Activated CD8-positive, alpha-beta memory T cell treated with anti-CD3 and anti-CD28 coated beads for 24 hours (primary cell): ENCODE measurements at places on chromosomes 12 and 14.

GRCh38 chr12:30278401-30278800 is 417.3 kb downstream of the IPO8 start:
- DNase-seq = no peak

DNA sequence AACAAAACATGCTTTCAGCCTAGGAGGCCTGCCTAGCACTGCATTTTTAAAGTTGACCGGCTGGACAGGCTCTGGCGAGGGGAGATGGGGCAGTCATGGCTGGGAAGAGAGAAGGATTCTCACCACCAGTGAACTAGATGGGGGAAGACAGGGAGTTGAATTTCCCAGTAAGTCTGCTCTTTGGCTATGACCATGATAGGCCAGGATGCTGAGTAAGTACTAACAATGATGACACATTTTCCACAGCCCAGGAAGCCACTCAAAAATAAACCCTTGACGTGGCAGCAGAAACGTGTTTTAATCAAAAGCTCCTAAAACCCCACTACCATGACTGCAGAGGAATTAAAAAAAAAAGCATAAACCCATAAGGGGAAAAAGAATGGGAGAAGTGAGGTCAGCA is 19.0 kb downstream of the KCTD10 start:
- DNase-seq = no peak

DNA sequence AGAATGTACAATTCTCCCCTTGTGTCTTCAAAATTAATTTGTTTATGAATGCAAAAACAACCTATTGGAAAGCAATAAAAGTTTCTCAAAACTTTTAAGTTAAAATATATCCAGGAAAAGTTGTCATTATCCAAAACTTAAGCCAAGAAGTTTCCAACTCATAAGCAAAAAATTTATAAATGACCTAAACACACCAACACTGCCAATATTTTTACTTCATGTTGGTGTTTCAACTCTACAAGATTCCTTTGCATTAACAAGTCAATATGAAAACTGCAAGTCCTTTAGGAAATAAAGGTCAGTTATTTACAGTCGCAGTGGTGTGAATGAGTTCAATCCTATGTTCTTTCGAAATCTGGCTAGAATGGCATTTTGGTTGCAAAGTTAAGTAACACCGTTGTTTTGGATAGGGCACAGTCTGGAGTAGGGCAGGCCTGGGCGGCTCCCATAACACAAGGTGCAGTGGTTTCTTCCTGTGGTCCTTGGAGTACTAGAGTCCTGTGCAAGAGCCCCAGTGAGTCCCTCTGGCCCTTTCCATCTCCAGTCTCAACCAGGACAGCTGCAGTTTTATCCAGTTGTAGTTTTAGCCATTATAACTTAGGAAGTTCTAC is 151.4 kb downstream of the MED13L start:
- no peak for DNase-seq

DNA sequence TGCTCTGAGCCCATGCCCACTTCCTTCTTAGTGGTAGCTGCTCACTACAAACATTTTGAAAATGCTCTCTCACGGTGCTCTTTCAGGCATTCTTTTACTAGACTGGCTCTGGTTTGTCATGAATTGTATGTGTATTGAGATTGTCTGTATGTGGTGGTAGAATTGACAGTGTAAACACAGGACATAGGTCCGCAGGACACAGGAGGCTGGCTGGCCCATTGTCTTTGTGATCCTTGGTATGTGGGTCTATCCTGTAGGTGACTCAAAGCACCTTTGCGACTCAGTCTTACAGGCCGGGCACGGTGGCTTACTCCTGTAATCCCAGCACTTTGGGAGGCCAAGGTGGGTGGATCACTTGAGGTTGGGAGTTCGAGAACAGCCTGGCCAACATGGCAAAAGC is 250.9 kb downstream of the C12orf75 start:
- no peak for DNase-seq

GRCh38 chr14:21626491-21627230 is 8.1 kb downstream of the OR10G2 start:
- no peak for DNase-seq

DNA sequence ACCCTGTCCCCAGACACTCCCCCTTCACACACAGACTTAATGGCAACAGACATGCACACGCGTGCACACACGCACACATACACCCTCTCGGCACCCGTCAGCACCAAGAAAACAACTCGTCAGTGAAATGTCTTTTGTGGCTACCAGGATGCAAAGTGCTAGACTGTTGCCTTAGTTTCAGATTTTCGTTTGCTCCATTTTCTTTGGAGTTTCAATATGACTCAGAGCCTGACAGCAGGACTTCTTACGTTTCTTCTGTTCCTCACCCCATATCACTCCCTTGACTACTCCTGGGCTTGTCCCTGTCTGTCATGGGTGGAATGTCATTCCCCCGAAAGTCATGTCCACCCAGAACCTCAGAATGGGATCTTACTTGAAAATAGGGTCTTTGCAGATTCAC is 182.9 kb downstream of the GLT1D1 start:
- no peak for DNase-seq

DNA sequence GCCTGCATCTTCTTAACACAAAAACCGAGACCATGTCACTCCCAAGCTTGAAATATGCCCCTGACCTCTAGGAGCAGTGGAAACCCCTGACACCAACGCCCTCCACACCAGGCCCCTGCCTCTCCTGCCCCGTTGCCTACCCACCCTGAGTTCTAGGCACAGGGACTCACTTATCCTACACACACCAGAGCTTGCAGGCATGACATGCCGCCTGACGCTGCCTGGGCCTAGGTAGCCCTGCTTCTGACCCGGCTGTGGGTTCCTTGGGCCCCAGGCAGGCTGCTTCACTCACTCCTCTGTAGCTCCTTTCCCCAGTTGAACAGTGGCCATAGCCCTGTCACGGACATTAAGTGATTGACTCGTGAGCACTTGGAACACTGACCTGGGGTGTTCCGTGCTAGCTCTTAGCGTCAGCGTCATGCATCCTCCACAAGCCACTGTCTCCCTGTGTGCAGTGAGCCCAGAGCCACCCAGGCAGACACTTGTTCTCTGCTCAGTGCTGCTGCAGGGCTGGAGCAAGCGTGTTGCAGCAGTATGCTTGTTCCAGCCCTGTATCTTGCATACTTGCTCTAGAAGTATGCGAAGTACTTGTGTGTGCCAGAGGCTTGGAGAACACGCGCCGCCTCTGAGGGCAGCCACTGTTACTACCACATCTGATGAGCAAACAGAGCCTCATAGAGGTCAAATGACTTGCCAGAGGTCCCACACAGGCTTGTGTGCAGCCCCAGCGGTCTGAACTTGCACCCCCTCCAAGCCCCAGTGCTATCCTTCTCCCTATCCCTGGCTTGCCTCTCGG is 15.6 kb downstream of the OTUB2 start:
- DNase-seq = no peak

DNA sequence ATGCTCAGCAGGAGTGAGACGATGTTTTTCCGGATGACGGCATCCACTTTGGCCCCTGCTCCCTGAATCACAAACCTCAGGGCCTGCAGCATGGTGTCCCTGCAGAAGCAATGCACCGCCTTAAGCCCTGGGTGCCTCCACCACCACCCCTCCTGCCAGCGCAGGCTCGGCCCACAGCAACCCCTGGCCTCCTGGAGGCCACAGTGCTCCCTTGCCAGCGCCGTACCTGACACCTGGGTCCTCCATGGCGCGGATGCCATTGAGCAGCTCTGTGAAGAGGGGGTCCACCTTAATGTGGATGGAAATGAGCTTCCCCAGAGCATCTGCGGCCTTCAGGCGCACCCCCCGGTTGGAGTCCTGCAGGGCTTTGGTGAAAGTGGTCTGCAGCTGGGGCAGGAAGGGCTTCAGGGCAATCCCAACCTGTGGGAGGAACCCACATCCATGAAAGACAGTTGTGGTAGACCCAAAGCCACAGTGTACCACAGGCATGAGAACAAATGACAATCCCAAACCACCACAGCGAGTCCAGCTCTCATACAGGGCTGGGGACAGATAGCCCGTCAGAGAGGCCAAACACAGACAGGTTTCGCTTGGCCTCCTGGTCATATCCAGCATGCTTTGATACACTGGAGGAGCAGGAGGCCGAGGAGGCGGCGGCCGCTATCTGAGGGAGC is 17.9 kb upstream of the RAB35 start:
- no peak for DNase-seq

DNA sequence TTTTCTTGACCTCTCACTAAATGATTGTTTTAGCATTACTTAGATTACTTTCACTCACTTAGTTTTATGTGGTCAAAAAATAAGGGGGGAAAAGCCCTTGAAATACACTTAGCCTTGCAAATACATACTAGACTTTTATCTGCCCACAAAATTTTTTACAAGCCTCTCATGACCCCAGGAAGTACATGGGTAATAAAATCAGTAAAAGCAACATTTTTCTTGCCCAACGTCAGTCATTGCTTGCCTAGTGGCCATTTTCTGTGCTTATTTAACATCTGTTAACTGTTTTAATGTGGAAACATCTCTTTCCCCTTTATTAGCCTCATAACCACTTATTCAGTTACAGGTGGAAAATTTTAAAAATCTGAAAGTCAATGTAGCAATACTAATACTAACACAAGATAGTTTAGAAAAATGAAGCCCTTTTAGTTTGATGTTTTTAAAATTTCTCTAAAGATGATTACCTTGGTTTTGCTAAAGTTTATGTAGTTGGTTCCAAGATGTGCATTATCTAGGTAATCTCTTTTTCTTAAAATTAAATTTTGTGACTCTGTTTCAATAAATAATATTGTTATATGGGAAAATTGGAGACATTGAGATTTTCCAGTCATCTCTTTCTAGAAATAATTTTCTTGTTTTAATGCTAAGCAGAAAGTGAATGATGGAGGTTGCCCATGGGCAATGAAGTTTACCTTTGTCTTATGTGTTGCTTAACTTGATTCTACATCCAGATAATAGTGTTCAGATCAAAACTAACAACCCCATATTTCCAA is 175.5 kb downstream of the TMTC2 start:
- no peak for DNase-seq

GRCh38 chr12:95694136-95694535 is 96.4 kb downstream of the NTN4 start:
- DNase-seq = no peak

GRCh38 chr12:92859650-92860386 is 69.3 kb downstream of the EEA1 start:
- DNase-seq = no peak

DNA sequence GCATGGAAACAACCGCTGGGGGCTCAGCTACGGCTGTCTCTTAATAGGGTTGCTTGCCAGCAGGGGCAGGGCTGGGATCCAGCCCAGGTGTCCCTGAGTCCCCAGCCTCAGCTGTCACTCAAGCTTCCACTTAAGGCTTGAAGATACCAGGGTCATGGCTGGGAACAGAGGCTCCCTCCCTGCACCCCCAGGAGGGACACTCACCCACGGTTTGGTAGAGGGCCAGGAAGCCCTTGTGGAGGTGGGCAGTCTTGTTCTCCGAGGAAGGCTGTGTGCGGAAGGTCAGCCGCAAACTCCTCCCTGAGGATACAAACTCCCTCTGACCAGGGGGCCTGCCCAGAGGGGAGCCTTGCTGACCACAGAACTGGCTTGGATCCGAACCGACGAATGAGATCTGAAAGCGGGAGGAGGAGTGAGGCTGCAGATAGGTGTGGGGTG is 7.3 kb downstream of the C1RL start:
- no peak for DNase-seq

DNA sequence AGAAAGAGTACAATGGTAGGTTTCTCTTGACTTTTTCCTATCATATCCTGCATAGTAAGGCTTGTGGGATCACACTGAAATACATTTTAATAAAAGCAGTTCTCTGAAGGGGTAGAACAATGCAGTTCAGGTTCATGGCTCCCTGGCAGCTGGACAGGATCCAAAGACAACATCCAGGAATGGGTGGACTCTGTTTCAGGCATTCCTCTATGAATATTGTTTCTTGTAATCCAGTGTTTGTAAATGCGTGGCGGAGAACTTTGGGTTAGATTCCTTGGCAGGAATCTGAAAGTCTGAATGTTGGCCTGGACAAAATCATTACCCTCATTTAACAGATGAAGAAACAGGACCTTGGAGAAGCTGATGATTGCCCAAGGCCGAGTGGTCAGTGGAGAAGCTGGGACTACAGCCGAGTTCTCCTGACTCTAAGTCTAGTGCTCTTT is 43.5 kb downstream of the SYNE2 start:
- no peak for DNase-seq

GRCh38 chr12:106598003-106598402 is 15.2 kb downstream of the RFX4 start:
- DNase-seq = no peak

GRCh38 chr12:32005496-32006125 is 46.4 kb downstream of the RESF1 start:
- DNase-seq = peak; percentile 43

GRCh38 chr12:115859231-115859630 is 418.3 kb downstream of the MED13L start:
- no peak for DNase-seq

DNA sequence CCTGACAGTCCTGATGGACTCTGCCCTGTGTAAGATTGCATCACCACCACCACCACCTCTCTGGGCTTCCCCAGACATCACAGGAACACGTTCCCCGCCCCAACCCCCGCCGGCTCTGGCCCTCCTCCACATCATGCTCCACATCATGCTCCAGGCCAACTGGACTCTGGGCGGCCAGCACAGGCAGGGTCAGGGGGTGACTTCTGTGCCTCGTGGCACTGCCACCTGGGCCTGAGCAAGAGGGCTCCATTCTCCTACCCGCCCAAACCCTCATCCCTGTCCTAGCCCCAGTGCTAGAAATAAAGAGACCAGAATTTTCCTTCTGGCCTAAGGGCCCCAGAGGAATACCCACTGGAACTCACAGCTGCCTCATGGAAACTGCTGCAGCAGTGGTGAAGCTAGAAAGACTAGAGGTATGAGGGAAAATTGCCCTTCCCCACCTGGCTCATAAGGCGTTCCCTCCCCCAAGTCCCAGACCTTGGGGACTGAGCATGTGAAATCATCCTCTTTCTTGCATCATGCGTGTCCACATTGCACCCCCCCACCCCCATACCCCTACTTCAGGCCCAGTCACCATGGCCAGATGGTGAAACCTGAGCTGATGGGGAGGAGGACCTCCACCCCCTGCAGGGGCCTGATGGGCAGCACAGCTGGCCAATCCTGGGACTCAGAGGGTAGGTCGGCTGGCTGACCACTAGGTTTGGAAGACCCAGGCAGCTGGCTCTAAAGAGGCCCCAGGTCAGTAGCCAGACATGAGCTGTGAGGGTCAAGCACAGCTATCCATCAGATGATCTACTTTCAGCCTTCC is at the start of gene INHBE:
Gene INHBE (plus strand): TSS at position 742 of the 808 bp plus-strand sequence. CDS start 230 bp downstream, outside the sequence.
- no peak for DNase-seq

DNA sequence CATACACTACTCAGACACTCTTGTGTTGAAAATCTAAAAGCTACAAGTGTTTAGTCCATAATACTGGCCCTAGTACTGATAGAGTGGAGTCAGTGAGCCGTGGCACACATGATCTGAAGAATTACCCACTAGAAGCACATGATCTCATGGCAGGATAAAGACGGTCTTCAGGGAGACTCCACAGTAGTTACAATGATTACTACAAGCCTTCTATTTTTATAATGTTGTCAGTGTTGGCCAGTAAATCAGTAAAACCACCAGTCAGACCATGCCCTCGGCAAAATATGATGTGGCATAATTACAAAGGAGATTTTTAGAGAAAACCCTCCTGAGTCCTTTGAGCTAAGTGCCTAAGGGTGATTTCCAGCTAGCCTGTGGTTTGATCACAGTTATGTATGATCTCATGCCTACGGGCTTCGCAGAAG is 114.9 kb downstream of the PDZRN4 start:
- no peak for DNase-seq
